Cortex of kidney (tissue), 1 donor: ENCODE measurements at places on chromosomes 7 and 10.

DNA sequence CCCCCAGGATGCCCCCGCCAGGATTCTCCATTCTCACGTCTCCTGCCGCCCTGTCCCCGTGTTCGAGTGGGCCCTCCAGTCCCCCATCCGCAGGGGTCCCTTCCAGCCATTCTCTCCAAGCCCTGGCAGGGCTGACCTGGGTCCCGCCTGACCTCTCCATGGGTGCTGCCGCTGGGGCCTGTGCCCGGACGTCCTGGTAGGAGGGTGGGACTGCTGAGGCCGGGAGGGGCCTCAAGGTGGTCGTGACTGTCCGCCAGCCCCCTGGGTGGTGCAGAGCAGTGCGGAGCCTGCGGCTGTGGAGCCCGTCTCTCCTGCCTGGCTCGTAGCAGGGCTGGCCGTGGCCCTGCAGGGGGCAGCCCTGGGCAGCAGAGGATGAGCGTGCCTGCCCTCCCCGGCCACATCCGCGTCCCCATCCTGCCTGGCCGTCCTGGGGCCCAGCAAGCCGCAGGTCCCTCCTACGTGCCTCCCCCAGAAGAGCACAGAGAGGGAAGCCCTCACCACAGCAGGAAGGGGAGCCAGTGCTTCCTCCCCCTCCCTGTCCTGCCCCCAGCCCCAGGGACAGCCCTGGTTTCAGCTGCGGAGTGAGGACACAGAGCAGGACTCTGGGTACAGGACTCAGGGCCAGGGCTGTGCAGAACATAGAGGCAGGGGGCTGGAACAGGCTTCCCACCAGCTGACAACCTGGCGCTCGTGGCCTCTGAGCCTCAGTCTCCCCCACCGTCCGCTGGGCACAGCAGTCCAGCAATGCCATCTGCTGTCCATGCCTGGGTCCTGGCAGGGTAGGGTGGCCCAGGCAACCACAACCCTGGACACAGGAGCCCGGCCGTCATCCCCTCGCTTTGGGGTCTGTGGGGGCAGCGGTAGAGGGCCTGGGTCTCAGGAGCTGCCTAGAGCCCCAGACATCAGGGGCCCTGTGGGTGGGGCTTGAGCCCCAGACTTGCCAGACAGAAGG is 1.5 kb upstream of the GRIFIN start:
- no peak for DNase-seq

GRCh38 chr10:130958003-130958402 is 353.5 kb downstream of the TCERG1L start:
- no peak for DNase-seq

DNA sequence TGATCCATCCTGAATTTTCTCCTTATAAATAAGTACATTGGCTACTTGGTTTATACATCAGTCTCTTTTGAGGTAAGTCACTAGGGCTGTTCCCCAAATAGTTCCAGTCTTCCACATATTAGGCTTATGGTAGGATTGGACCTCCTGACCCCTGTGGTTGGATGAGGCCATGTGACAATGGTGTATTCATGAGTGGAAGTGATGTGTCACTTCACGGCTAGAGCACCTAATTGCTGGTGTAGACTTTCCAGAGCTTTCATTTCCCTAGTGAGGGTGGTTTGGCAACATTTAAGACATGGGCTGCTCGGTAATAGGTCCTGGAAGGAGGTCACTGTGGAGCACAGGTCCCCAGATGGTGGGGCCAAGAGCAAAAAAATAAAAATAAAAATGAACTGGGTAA is 141.2 kb upstream of the ABCB5 start:
- no peak for DNase-seq

- DNase-seq = no peak
Measured at GRCh38 chr10:84987039-84987438, 658.6 kb downstream of the CCSER2 start.

DNA sequence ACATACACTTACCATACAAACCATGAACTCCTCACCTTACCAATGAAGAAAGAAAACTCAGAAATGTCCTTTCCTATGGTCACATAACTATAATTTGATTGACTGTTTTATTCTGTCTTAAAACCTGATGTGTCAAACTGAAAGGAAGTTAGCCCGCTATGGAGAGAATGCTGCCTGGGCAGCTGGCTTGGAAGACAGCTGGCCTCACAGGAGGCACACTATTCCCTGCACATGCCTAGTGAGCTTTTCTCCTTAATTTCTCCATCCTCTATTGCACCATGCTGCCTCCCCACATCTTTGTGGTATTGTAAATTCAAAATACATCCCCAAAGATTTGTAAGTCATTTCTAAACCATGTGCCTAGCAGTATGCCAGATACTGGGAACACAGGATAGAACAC is 163.3 kb downstream of the STK31 start:
- DNase-seq = no peak

- DNase-seq = no peak
Measured at GRCh38 chr10:33509231-33509831, 174.9 kb upstream of the NRP1 start.

DNA sequence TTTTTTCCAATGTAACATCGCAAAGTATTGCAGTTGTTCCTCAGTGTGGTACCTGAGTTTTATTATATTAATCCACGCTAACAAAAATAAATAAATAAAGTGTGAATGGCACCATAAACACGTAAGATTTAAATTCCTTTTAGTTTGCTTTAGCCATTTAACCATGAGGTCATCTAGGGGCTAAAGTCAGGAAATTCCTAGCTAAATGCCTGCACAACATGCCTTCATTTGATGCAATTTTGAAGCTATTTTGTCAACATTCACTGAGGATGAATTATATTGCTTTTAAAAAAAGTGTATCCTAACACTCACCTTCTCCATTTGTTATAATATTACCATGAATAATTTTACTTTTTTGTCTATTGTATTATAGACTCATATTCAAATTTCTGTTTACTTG is 714.4 kb downstream of the GATA3 start:
- DNase-seq = no peak

DNA sequence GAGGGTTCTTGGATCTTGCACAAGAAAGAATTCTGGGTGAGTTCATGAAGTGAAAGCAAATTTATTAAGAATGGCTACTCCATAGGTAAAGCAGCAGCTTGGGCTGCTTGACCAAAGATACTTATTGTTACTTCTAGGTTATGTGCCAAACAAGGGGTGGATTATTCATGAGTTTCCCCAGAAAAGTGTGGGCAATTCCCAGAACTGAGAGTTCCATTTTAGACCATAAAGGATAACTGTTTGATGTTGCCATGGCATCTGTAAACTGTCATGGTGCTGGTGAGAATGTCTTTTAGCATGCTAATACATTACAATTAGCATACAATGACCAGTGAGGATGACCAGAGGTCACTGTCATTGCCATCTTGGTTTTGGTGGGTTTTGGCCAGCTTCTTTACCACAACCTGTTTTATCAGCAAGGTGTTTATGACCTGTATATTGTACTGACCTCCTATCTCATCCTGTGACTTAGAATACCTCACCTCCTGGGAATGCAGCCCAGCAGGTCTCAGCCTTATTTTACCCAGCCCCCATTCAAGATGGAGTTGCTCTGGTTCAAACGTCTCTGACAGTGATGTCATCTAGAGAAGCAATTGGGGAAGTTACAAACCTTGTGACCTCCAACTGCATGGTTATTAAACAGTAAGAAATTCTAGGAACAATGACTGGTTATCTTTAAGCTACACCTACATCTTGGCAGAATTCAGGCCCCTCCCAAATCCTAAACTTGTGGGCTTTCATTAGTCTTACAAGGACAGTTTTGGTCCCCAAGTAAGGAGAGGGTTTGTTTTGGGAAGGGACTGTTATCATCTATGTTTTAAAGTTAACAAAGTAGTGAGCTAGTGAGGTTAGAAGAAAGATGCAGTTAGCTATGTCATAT is 48.0 kb upstream of the INHBA start:
- DNase-seq = no peak

DNA sequence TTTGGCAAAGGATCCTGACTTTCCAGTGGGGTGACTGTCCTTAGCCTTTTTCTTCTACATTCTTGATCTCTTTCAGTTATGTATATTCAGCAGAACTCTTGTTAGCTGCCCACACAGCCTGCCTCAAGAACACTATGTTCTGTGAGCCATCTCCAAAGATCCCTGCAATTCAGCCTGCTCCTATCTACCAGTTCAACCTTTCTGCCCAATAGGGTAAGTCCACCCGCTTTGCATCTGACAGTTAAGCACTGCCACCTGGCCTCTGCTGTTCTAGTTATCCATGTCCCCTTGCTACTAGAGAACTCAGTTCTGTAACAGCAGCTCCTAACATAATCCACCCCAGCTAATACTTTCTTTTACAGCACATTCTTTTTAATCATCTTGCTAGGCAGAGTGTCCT is 13.5 kb downstream of the OR9A2 start:
- DNase-seq = no peak

GRCh38 chr7:158955932-158956804 is 99.8 kb downstream of the DYNC2I1 start:
- DNase-seq = no peak

DNA sequence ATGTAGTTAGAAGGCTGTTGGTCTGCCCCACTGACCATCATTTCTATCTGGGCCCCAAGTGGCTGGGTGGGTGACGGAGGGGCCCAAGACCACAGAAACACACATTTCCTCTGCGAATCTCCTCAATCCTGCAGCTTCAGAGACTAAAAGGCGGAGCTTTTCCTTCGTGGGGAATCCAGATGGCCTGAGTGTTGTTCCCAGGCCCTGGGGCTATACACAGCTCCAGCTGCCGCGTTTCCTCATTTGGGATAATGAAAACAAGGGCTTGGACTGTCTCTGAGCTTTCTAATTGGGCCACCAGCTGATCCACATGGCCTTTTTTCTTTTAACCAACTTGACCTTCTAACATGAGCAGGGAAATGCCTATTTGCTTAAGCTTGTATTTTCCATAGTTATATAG is 339.9 kb downstream of the CXCL12 start:
- DNase-seq = no peak

DNA sequence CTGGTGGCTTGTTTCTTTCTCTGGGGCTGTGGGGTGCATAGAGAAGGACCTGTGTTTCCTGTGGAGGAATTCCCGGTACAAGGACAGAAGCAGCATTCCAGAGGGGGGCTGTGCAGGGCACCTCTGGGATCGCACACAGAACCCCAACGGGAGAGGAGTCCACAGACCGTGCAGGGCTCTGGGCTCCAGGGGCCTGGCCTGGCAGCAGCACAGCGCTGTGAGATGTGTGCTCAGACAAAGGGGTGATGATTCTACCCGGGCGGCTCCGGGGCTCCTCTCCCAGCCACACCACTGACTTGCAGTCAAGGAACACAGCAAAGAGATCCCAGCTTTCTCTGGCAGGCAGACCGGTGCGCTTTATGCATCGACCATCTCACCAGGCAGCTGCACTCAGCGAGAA is 6.9 kb upstream of the SHH start:
- no peak for DNase-seq

- DNase-seq = no peak
Measured at GRCh38 chr7:155594163-155594732, 47.9 kb upstream of the CNPY1 start.

- DNase-seq = no peak
Measured at GRCh38 chr7:127871226-127871625, 160.0 kb downstream of the LRRC4 start.

DNA sequence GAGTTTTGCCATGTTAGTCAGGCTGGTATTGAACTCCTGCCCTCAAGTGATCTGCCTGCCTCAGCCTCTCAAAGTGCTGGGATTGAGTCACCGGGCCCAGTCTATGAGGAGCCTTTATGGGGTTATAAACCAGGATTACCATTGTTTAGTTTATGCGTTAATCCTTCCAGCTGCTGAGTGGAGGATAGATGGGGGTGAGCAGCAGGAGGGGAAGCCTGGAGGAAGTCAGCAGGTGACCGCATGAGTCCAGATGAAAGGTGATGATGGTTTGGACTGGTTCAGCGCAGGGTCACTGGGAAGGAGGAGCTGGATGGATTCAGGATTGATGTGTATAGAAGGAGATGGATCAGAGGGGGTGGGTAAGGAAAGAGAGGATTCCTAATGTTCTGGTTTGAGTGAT is 197.1 kb downstream of the ADAM12 start:
- no peak for DNase-seq

- DNase-seq = no peak
Measured at GRCh38 chr10:71299071-71299785, 19.8 kb upstream of the SLC29A3 start.

- no peak for DNase-seq
Measured at GRCh38 chr10:78579576-78579975, 489.2 kb upstream of the ZMIZ1 start.

DNA sequence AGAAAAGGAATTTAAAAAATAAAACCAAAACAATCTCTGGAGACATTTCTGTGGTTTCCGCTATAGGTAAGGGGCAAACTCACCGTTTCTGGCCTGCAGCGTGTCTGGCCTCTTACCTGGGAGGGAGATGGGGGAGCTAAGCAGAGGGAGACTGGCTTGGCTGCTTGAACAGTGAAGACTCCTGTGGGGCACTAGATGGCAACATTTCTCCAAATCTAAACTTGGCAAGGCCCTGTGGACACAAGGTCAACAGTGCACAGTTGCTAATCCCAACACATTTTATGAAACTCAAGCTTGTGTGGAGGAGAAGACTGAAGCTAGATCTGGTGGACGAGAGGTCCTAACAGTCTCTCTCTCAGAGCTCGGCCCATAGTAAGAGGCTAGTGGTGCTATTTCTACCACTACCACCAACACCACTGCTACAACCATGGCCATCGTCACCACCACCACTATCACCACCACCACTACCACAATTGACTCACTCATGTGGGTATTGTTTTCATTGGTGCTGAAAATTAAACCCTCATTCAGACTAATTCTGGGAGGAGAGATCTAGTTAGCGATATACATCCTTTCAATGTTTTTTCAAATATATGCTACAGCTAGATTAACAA is 28.4 kb upstream of the CDHR3 start:
- DNase-seq = no peak

- DNase-seq = no peak
Measured at GRCh38 chr7:50631639-50632038, 66.4 kb upstream of the DDC start.

GRCh38 chr10:125333209-125333591 is 172.8 kb upstream of the CTBP2 start:
- no peak for DNase-seq

- no peak for DNase-seq
Measured at GRCh38 chr10:75181073-75181472, 29.5 kb upstream of the VDAC2 start.

DNA sequence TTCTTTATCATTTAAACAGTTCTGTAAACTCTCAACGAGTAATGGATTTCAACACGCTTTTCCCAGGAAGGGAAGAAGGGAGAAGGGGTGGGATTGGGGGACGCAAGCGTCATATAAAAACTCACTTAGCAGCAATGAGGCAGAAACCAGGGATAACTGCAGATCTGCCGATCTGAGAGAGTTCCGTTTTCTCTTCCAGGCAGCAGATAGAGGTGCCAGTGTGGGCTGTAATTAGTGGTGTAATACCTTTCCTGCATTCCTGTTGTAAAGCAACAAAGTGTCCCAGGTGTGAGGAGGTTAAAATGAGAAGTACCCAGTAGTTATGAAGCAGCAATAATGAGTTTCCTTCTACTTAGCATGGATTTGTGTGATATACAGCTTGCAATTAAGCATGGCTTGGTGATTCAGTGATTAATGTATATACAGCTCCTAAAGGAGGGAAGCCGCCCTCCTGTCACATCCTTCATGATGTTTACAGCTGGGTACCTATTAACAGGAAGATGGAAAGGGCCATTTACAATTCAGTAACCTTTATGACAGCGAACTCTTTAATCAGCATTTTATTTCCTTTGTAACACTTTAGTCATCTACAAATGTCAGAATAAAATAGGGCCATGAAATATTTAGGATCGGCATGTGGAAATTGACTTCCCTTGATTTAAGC is 271.9 kb downstream of the LRMDA start:
- DNase-seq = no peak
